ENCODE measurements at places on chromosomes 6 and 20. TPM values are rescaled to one million over a fixed set of nuclear protein-coding genes. Genes with fewer than 3 reads are reported as not detected.

Gene FYN
- total RNA-seq = 75.0 TPM

Gene CRIP3
- total RNA-seq = not detected

Gene TGM3
- total RNA-seq = 11.8 TPM

Gene PLCG1
- total RNA-seq = 20.8 TPM

Gene ERVFRD-1
- not detected for total RNA-seq
